CD4-positive, alpha-beta memory T cell (primary cell): ENCODE measurements at places on chromosomes 2 and 18. TPM values are rescaled to one million over a fixed set of nuclear protein-coding genes. Genes with fewer than 3 reads are reported as not detected.

DNA sequence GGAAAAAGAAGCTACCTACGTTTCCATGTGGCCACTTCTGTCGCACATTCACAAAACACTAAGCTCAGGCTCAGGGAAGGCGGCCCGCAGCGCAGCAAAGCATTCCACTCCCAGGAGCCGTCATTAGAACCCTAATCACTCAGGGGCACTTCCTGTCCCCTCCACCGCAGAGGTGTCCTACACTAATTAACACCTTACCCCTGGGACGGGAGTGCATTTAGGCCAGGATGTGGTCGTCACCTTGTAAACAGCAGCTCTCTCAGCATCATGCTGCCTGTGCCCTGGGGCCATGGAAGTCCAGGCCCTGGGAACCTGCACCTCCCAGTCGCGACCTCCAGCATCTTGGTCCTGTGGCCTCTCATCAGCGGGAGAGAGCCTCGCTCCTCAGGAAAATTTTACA lies 359.8 kb upstream of the SALL3 start:
- no peaks in the 10 kb centered on the region for H3K4me1 ChIP-seq
- no peak overlapping the region for H3K4me3 ChIP-seq
- H3K27me3 ChIP-seq, result no peaks in the 10 kb centered on the region
- no peaks in the 10 kb centered on the region for H3K36me3 ChIP-seq
- no peak for DNase-seq
- no peak overlapping the region for H3K27ac ChIP-seq

The SPIRE1 gene
- total RNA-seq, result 1.7 TPM

DNA sequence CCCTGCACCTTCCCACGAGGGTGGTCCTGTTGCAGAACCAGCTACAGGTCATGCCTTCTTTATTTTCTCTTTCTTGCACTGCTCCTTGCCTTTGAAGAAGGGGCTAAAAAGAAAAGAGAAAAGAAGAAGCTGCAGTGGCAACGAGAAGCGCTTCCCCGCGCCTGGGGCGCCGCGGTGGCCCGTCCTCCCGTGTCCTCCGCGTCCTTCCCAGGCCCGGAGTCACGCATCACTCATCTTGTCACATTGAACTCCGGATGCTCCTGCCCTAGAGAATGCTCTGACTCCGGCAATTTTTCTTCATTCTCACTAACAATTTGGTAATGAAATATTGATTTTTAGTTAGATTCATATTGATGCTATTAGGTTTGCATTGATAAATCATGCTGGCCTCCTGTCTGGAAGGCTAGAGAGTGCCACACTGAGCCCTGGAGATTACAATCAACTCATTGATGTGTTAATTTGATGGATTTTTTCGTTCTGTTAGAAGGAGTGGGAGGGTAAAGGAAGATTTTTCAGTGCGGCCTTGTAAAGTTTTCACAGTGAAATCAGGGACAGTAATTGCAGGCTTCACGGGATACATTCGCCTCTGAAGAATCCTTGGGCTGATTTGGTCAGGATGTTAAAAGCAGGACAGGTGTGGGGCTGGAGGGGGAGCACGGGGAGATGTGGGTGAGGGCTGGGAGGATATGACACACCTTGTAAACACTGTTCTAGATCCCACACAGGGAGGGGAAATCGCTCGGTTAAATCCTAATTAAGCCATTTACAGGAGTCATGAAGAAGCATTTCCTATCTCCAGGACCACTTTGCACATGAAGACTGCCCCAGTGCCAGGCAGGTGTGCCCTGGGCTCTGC lies 349.3 kb downstream of the ZNF516 start:
- no peak overlapping the region for H3K4me3 ChIP-seq
- H3K4me1 ChIP-seq, result no peaks in the 10 kb centered on the region
- no peaks in the 10 kb centered on the region for H3K27me3 ChIP-seq

DNA sequence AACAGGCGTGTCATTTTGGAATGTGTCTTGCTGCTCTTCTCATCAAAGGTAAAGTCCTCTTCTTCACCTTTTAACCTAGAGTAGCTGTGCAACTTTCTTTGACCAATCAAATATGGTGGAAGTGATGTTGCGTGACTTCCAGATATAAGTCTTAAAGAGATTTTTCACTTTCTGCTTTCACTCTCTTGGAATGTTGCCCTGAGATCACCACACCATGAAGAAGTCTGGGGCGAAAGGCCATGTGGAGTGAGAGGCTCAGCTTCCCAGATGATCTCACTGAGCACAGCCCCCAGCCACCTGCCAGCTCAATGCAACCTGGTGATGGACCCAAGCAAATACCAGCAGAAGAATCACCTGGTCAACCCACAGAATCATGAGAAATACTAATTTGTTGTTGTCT lies 7.1 kb upstream of the GALNT3 start:
- DNase-seq, result no peak
- H3K4me1 ChIP-seq, result no peaks in the 10 kb centered on the region
- H3K4me3 ChIP-seq, result no peak overlapping the region
- H3K36me3 ChIP-seq, result no peaks in the 10 kb centered on the region

The CDH2 gene
- not detected for total RNA-seq

GRCh38 chr2:128610496-128610895 lies 291.8 kb upstream of the HS6ST1 start:
- no peak overlapping the region for H3K27ac ChIP-seq
- H3K4me1 ChIP-seq, result no peaks in the 10 kb centered on the region
- H3K36me3 ChIP-seq, result no peaks in the 10 kb centered on the region
- H3K27me3 ChIP-seq, result no peaks in the 10 kb centered on the region

The CRYGC gene
- total RNA-seq, result not detected

- H3K4me1 ChIP-seq, result peaks cover 28% of the 10 kb centered on the region
- no peaks in the 10 kb centered on the region for H3K27me3 ChIP-seq
- no peaks in the 10 kb centered on the region for H3K36me3 ChIP-seq
- H3K27ac ChIP-seq, result peak overlapping the region; percentile 30
- DNase-seq, result no peak
- H3K4me3 ChIP-seq, result peak overlapping the region; percentile 57
These were observed 643 bp upstream of the DTNB start for GRCh38 chr2:25674077-25674362.

The UGT1A10 gene
- not detected for total RNA-seq

- no peaks in the 10 kb centered on the region for H3K4me1 ChIP-seq
- H3K27me3 ChIP-seq, result no peaks in the 10 kb centered on the region
- H3K27ac ChIP-seq, result no peak overlapping the region
- no peak overlapping the region for H3K4me3 ChIP-seq
These were observed 184.0 kb downstream of the SCG2 start for GRCh38 chr2:223418131-223418530.

GRCh38 chr18:9418047-9418690 lies 57.1 kb upstream of the RALBP1 start:
- no peaks in the 10 kb centered on the region for H3K36me3 ChIP-seq
- H3K4me3 ChIP-seq, result no peak overlapping the region
- no peaks in the 10 kb centered on the region for H3K27me3 ChIP-seq

GRCh38 chr2:102100371-102101096 lies 42.0 kb upstream of the IL1R1 start:
- peaks cover 10% of the 10 kb centered on the region for H3K4me1 ChIP-seq
- no peak overlapping the region for H3K4me3 ChIP-seq
- H3K27ac ChIP-seq, result no peak overlapping the region

- H3K36me3 ChIP-seq, result no peaks in the 10 kb centered on the region
- no peaks in the 10 kb centered on the region for H3K27me3 ChIP-seq
- H3K4me3 ChIP-seq, result no peak overlapping the region
- H3K4me1 ChIP-seq, result peaks cover 5% of the 10 kb centered on the region
- H3K27ac ChIP-seq, result no peak overlapping the region
- no peak for DNase-seq
These were observed 4.4 kb upstream of the CCDC150 start for GRCh38 chr2:196635156-196635555.

DNA sequence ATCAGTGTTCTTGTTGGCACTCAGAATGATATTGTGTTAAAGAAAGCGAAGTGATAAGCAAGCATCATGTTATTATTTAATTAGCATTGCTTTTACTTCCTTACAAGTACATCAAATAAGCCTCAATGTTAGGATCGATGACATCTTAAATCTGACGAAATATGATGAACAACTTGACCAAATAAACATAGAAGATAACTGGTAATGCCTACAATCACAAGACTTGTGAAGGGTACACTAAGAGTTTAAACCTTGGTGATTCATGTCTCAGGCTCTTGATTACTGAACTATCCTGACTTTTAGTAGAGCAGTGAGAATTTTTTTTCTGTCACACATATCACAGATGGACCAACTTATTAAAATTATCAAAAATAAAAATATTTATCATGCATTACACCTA lies 500.8 kb upstream of the ZEB2 start:
- H3K27ac ChIP-seq, result no peak overlapping the region
- H3K4me3 ChIP-seq, result no peak overlapping the region

- no peaks in the 10 kb centered on the region for H3K4me1 ChIP-seq
- H3K36me3 ChIP-seq, result no peaks in the 10 kb centered on the region
- H3K4me3 ChIP-seq, result no peak overlapping the region
These were observed 971.0 kb upstream of the CDH2 start for GRCh38 chr18:29147944-29148343.

The MYO7B gene
- total RNA-seq, result not detected

The CNGA3 gene
- not detected for total RNA-seq

DNA sequence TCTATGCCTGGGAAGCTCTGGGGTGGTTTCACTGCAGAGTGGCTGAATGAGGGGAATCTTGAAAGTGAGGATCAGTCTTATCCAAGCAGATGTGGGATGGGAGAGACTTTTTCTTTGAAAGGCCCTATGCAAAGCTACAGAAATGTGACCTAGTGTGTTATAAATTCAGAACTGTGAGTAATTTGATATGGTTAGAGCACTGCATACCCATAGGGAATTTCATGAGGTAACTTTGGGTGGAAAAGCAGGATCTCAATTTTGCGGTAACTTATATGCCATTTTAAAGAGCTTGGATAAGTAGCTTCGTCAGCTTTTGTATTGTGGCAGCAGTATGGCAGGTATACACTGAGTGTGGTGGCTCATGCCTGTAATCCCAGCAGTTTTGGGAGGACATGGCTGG lies 40.9 kb downstream of the GULP1 start:
- H3K27ac ChIP-seq, result no peak overlapping the region
- no peak for DNase-seq
- H3K27me3 ChIP-seq, result no peaks in the 10 kb centered on the region
- H3K4me3 ChIP-seq, result no peak overlapping the region

- no peaks in the 10 kb centered on the region for H3K36me3 ChIP-seq
- H3K27me3 ChIP-seq, result no peaks in the 10 kb centered on the region
- H3K27ac ChIP-seq, result no peak overlapping the region
- H3K4me3 ChIP-seq, result no peak overlapping the region
- no peak for DNase-seq
These were observed 1.2 kb downstream of the NEU2 start for GRCh38 chr2:233033672-233034071.

GRCh38 chr18:53025247-53025646 lies 685.2 kb downstream of the DCC start:
- no peaks in the 10 kb centered on the region for H3K27me3 ChIP-seq
- H3K4me3 ChIP-seq, result no peak overlapping the region
- DNase-seq, result no peak
- no peaks in the 10 kb centered on the region for H3K4me1 ChIP-seq
- H3K36me3 ChIP-seq, result no peaks in the 10 kb centered on the region

- no peak for DNase-seq
- H3K27ac ChIP-seq, result no peak overlapping the region
- no peak overlapping the region for H3K4me3 ChIP-seq
- peaks cover 5% of the 10 kb centered on the region for H3K27me3 ChIP-seq
- H3K36me3 ChIP-seq, result no peaks in the 10 kb centered on the region
These were observed 3.3 kb downstream of the KLHL23 start for GRCh38 chr2:169736902-169737301.

- no peak for DNase-seq
- H3K4me1 ChIP-seq, result no peaks in the 10 kb centered on the region
- H3K27ac ChIP-seq, result no peak overlapping the region
- no peaks in the 10 kb centered on the region for H3K36me3 ChIP-seq
- no peak overlapping the region for H3K4me3 ChIP-seq
These were observed 7.9 kb downstream of the IMPA2 start for GRCh38 chr18:11989174-11989573.

The ABCB11 gene
- not detected for total RNA-seq

DNA sequence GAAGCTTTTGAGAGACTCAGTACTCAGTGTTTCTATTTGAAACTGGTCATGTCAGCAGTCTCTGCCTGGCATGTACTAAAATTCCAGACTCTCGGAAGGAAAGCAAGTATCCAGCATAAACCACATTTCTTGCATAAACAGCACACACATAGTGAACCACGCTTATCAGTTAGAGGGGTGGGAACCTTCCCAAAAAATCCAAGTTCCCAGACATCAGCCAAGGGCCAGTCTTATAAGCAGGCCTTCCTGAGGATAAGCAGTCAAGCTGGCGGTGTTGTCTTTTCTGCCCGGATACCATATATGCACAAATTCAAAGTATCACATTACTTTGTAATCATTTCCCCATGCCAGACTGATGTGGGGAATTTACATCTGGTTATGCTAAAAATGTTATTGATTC lies 73.6 kb downstream of the ST6GAL2 start:
- H3K27me3 ChIP-seq, result no peaks in the 10 kb centered on the region
- H3K4me1 ChIP-seq, result no peaks in the 10 kb centered on the region
- H3K36me3 ChIP-seq, result no peaks in the 10 kb centered on the region

The CTAGE1 gene
- total RNA-seq, result not detected

- no peak for DNase-seq
- no peaks in the 10 kb centered on the region for H3K4me1 ChIP-seq
- no peak overlapping the region for H3K27ac ChIP-seq
- H3K36me3 ChIP-seq, result no peaks in the 10 kb centered on the region
- no peak overlapping the region for H3K4me3 ChIP-seq
These were observed 17.3 kb downstream of the ACMSD start for GRCh38 chr2:134855709-134856108.

The MYOM1 gene
- 4.2 TPM for total RNA-seq

The SERPINB4 gene
- total RNA-seq, result not detected

GRCh38 chr2:199302851-199303250 lies 154.9 kb downstream of the SATB2 start:
- H3K36me3 ChIP-seq, result no peaks in the 10 kb centered on the region
- no peak for DNase-seq
- H3K4me3 ChIP-seq, result no peak overlapping the region
- no peak overlapping the region for H3K27ac ChIP-seq

The LYG2 gene
- total RNA-seq, result not detected

DNA sequence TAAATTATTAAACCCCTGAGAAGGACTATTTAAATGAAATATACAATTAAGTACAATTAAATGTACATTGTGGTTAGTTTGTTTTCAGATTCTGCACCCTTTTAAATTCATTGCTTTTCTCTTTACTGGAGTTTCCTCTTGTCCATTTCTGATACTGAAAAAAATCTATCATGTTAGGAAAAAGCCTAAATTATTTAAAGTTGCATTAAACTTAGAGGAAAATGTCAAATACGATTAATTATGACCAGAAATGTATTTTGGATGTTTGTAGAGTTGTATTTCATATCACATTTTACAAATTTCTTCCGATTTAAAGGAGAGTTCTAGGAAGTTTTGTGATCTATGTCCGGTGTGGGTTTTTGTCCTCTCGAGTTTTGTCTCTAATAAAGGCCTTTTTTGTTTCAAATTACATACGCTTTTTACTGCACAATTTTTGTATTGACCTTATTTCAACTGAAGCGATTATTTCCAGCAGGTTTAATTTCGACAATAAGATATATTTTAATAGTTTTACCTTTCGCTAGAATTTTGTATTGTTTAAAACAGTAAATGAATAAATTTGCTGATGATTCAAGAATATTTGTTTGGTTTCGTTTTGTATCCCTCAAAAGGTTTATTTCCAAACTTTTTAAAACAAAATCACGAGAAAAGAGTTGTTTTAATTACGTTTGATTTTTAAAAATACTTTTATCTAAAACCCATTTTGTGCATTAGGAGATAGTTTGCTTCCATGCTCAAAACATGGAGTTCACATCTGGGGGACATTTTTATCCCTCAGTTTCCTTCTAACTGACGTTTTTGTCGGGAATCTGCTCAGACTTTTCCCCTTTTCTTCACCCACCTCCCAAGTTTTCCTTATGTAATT lies 3.3 kb upstream of the SATB2 start:
- no peak overlapping the region for H3K27ac ChIP-seq
- DNase-seq, result no peak
- H3K27me3 ChIP-seq, result peaks cover 65% of the 10 kb centered on the region
- no peak overlapping the region for H3K4me3 ChIP-seq
- H3K36me3 ChIP-seq, result no peaks in the 10 kb centered on the region
